PC-9 (cell line): ENCODE measurements at places on chromosomes 7 and 10.

DNA sequence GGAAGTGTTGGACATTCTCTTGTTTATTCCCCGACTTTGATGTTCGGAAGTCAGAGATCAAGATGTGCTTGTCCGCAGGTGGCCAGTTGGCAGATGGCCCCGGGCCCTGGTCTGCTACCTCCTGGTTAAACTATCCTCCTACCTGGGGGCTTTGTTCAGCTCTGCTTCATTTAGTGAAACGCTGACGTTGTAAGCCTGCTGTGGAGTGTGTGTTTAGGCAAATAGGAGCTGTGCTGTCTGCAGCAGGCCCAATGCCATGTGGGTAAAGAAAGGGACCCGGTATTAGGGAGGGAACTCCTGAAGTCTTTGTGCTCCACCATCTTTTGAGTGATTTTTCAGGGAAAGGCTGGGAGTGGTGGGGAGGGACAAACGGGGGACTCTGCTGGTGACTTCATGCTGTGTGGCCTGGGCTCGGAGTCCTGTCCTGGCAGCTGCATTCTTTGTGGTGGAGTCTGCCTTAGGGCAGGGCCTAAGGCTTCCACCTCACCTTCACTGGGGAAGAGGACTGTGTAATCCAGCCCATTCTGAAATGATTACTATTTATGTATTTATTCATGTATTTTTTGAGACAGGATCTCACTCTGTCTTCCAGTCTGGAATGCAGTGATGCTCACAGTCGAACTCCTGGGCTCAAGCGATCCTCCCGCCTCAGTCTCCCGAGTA lies 171.1 kb upstream of the KLF6 start:
- DNase-seq: no peak

DNA sequence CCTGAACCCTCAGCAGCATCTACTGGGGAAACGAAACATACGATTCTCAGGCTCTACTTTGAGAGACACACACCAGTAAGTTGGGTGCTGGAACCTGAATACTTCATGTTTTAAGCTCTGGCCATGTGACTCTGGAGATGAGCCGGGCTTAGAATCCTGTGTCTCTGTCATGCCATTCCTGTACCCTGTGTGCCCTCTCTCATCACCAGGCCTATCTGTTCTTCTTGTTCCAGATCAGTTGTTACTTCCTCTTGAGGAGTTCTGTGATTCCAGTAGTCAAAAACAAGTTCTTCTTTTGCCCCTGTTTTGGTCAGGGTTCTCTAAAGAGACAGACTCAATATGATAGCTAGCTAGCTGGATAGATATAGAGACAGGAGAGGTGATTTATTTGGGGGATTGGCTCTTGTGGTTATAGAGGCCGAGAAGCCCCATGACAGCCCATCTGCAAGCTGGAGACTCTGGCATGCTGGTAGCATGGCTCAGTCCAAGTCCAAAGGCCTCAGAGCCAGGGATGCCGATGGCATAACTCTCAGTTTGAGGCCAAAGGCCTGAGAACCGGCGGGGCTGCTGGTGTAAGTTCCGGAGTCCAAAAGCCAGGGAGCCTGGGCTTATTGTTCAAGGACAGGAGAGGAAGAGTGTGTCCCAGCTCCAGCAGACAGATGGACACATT lies 54.3 kb downstream of the CHN2 start:
- no peak for DNase-seq

DNA sequence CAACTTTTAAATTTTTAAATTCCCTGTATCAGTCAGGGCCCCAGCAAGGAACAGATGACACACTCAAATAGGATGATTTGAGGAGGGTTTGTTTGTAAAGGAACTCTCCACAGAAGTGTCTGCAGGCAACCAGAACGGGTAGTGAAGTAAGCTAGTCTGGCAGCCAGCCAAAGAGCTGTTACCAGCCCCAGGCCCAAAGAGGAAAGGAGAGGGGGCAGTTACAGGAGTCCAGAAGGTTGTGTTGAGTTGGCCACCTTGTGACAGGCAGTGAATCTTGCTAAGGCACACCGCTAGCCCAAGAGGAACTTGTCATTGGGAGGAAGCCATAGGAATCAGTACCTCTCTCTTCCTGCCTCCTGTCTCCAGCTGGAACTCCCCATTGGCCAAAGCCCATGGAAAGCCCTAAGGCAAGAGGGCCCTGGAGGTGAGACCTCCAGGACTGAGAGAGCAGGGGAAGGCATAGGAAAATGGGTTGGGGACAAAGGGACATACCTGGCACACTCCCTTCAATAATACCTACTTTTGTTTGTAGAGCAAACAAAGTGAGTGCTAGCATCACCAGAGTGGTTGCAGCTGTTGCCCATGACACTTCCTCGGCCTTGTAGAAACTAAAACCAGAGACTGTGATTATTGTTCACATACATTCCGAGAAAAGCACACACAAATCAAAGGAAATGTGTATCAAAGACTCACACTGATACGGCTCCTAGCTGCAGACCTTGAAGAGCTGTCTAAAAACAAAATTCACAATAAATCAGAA lies 25.4 kb upstream of the GATAD1 start:
- no peak for DNase-seq

DNA sequence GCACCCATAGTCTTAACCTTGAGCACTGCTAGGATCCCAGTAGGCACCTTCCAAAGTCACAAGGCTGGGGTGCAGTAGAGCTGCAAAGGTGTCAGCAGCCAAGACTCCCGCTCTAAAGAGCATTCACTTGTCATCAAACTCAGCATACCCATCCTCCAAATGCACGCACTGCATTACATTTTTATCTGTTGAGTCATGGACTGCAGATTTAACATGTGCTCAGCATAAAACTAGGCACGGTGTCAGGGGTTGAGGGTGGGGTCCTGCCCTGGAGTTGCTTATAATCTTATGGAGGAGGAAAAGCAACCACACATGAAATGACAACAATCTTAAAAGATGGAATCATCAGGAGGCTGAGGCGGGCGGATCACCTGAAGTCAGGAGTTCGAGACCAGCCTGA lies 102.6 kb downstream of the PARP12 start:
- DNase-seq: no peak

DNA sequence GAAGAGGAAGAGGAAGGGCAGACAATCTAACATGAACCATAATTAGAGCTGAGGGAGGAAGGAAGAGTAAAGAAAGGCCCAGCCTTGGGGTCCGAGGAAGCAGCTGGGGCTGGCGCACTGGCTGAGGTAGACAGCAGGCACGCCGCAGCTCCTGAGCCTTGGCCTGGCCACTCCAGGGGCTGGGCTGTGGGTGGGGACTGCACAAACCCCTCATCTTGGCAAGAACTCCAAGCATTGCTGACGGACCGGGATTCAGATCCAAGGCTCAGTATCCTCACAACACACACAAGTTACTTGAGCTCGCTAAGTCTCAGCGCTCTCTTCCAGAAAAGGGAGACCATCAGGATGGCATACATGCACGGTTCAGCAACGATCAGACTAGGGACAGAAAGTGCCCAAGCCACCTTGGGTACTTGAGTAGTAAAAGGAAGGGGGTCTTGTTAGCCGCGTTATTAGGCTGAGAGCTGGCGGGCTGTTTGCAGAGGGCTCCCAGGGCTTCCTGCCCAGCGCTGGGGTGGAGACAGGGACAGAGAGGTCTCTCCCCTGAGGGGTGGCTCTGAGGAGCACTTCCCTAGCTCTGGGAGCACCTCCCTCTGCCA lies 4.5 kb downstream of the TNS3 start:
- no peak for DNase-seq

GRCh38 chr10:71645185-71645584 lies 74.4 kb downstream of the C10orf105 start:
- no peak for DNase-seq
